ENCODE measurements at places on chromosomes 3 and 15.

- DNase-seq = no peak
Observed at GRCh38 chr3:120174811-120175539, 80.7 kb upstream of the GSK3B start.

- DNase-seq = no peak
Observed at GRCh38 chr15:70768257-70768883, 5.0 kb upstream of the UACA start.

DNA sequence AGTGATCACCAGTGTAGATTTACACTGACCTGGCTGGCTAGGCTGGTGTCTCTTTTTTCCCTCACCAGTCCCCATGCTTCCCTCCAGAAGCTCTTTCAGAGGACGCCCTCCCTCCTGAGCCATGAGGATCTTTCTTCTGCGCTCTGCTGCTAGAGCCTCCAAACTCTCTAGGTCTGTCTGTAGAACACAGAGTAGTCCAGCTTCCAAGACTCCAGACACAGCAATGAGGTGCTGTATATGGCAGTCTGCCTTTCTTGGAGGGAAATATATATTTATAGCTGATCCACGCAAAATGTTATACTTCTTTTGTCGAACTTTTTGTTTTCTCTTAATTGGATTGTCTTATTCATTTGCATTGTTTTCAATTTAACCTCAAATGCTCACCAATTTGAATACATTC lies 1121.8 kb downstream of the ROBO2 start:
- DNase-seq = no peak

DNA sequence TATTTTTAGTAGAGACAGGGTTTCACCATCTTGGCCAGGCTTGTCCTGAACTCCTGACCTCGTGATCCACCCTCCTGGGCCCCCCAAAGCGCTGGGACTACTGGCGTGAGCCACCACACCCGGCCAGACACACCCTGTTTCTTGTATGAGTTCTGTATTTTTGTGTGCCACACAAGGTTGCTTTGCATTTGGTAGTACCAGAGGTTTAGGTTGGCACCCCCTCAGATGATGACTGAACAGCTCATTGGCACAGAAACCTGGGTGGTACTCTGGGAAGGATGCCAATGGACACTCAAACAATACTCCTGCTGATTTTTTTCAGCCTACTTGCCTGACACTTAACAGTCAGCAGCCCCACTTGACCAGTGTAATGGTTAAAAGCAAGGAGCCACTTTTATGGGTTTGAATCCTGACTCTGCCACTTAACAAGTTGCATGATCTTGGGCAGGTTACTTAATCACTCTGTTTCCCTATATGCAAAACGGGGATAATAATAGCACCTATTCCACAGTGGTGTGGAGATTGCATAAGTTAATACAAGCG lies 39.2 kb upstream of the BCL2A1 start:
- no peak for DNase-seq

GRCh38 chr15:41474436-41474835 lies 19.2 kb upstream of the ITPKA start:
- DNase-seq = no peak
